ENCODE measurements at places on chromosomes 6 and 20.

DNA sequence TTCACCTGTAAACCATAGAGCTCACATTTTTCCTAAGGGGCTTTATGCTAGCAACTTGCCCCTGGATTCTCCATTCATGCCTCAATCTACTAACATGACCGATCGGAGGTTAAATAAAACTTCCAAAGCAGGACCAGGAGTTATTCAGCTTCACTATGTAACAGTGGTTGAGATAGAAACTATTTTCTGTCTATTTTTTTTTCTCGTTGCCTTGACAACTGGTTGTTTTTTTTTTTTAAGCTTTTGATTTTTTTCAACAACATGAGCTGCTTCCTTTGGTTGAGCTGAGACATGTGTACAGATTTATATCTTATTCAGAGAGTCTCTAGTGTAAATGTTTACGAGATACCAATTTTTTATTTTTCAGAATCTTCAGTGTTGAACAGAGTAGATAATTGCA, 85.7 kb downstream of the SHLD1 start:
- H3K27me3 ChIP-seq = no peaks in the 10 kb centered on the region
- H3K4me3 ChIP-seq = no peak overlapping the region
- H3K36me3 ChIP-seq = peaks cover 4% of the 10 kb centered on the region
- H3K27ac ChIP-seq = peak overlapping the region; percentile 76
- H3K4me1 ChIP-seq = peaks cover 24% of the 10 kb centered on the region

DNA sequence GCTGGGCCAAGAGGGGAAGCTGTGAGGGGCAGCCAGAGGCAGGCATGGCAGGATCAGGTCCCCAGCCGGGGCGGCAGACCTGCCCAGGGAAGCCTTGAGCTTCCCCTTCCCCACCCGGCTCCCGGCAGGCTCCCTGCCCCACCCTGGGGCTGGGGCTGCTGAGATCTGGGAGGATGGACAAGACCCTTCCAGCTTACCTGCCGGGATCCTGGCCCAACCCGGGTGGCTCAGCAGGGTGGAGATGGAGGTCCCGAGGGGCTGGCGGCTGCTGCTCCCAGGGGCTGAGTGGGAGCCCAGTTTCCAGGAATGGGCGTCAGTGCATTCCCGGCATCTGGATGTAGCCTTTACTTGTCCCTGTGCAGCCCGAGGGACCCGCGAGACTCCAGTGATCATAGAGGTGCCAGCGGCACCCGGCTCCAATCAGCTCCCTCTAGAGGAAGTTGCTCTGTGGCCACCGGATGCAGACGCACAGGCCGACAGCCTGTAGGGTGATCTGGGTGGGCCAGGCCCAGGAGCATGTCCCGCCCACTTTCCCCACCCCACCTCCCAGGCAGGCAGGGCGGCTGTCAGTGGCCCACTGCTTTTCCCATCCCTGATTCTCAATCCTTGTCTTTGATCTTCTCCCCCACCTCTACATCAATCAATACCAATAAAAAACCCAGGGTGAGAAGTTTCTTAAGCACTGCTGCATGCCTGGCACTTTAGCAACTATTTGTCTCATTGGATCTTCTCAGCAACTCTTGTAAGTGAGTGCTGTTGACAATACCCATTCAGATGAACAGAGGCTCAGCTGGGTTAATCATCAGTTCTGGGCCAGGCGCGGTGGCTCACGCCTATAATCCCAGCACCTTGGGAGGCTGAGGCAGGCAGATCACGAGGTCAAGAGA, at the start of gene BAK1:
Gene BAK1 (minus strand): TSS at position 449 of the 887 bp plus-strand sequence. CDS start 2,672 bp downstream, outside the sequence.
- H3K4me1 ChIP-seq = peaks cover 51% of the 10 kb centered on the region
- H3K27me3 ChIP-seq = no peaks in the 10 kb centered on the region
- H3K36me3 ChIP-seq = peaks cover 26% of the 10 kb centered on the region
- peak within 1 kb of the TSS; percentile 99 for H3K4me3 ChIP-seq
- peak; percentile 91 for DNase-seq
- peak within 1 kb of the TSS; percentile 88 for H3K27ac ChIP-seq

DNA sequence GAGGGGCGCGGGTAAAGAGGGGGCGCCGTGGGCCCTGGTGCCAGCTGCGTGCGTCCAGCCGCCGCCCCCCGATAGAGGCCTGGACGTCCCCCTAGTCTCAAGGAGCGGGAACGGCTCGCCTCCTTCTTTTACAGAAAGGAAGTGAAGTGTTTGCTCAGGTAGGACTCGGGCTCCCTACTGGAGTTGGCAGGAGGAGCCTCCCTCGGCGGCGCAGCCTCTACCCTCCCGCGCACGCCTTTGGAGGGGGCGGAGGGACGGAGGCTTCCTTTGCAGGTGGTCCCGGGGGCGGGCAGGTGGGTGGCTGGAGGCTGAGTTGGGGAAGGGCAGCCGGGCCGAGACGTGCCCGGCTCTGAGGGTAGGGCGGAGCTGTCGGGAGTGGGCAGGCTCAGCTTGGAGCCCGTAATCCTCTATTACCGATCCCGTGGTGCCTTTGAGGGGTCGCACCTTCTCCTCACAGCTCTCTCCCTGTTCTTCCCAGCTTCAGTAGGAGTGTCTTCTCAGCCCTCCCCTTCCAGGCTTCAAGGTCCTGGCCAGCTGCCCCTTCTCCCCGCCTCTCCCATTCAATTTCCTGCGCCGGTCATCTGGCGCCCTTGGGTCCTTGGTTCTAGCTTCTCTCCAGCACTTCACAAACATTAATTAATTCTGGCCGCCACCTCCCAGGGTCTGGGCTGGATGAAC, 728 bp downstream of the ITPR3 start:
- H3K27ac ChIP-seq = peak overlapping the region; percentile 82
- peaks cover 60% of the 10 kb centered on the region for H3K4me1 ChIP-seq
- no peak for DNase-seq
- H3K36me3 ChIP-seq = peaks cover 17% of the 10 kb centered on the region

DNA sequence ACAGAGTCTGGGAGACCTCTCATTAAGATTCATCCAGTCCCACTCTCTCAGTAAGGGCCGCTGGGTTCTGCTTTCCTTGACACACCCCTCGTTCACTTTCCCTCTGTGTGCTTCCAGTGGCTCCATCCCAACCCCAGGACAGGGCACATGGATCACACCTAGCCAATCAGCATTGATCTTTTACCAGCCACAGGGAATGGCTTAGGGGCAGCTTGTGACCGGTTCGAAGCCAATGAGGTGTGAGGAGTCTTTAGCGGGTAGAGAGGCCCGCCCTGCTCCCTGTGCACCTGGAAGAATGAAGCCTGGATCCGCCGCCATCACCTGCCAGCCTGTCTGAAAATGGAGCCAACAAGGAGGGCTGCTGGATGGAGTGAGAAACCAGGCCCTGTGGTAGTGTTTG, 35.2 kb upstream of the OVOL2 start:
- no peak for DNase-seq
- H3K27me3 ChIP-seq = peaks cover 5% of the 10 kb centered on the region
- no peak overlapping the region for H3K27ac ChIP-seq
- no peak overlapping the region for H3K4me3 ChIP-seq
- no peaks in the 10 kb centered on the region for H3K4me1 ChIP-seq
- H3K36me3 ChIP-seq = no peaks in the 10 kb centered on the region

DNA sequence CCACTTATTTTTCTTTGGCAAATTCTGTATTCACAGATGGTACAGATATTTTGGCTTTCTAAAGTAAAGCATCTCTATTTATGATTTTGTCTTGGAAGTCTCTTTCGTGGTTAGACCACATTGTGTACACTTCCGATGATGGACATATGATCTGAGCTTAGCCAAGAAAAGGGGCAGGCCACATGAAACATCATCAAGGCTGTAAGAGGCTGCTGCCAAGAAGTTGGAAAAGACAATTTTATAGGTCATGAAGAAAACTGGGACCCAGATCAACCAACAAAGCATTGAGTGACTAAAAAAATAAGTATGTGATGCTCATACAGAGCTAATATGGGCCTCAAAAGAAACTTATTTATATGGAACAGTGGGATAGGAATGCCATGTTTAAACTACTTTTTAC, 266.4 kb downstream of the HAO1 start:
- no peaks in the 10 kb centered on the region for H3K36me3 ChIP-seq
- no peak overlapping the region for H3K4me3 ChIP-seq
- no peak for DNase-seq
- no peak overlapping the region for H3K27ac ChIP-seq

GRCh38 chr6:29631209-29631810, 1.7 kb downstream of the GABBR1 start:
- H3K36me3 ChIP-seq = no peaks in the 10 kb centered on the region
- peaks cover 46% of the 10 kb centered on the region for H3K4me1 ChIP-seq
- H3K27me3 ChIP-seq = no peaks in the 10 kb centered on the region
- no peak overlapping the region for H3K4me3 ChIP-seq

DNA sequence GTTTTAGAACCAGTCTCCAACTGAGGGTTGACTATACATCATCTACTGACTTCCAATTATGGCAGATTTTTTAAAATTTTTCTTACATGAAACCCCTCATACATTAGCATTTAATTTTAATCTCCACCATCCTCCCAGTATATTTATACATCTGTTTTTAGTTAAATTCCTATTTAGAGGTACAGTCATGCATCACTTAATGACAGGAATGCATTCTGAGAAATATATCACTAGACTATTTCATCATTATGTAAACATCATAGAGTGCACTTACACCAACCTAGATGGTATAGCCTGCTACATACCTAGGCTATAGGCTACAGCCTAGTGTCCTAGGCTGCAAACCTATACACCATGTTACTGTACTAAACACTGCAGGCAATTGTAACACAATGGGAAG, 316.7 kb upstream of the MARCKS start:
- H3K4me3 ChIP-seq = no peak overlapping the region
- no peaks in the 10 kb centered on the region for H3K36me3 ChIP-seq
- H3K27ac ChIP-seq = no peak overlapping the region
- no peaks in the 10 kb centered on the region for H3K4me1 ChIP-seq

- peaks cover 12% of the 10 kb centered on the region for H3K36me3 ChIP-seq
- H3K27me3 ChIP-seq = no peaks in the 10 kb centered on the region
- H3K4me3 ChIP-seq = peak overlapping the region; percentile 91
- DNase-seq = no peak
Measured at GRCh38 chr6:13328875-13329183, 492 bp upstream of the TBC1D7 start.

DNA sequence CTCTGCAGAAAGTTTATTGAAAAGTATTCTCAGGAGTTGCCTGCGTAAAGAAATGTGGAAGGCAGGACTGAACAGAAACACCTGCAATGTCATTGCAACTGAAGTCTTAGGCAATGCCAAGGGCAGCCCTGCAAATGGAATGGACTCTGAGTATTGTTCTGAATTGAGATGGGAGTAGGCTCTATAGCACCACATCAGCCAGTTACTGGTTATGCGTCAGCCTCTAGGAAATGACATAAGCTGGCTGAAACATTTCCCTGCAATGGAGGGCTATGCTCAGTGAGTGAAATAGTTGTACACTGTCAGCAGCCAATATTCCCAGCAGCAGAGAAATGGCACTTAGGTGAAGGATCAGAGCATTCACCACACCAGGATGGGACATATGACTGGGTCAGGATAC, 13.8 kb upstream of the GJE1 start:
- H3K4me3 ChIP-seq = no peak overlapping the region
- H3K4me1 ChIP-seq = no peaks in the 10 kb centered on the region
- H3K27ac ChIP-seq = no peak overlapping the region
- DNase-seq = no peak
- H3K36me3 ChIP-seq = no peaks in the 10 kb centered on the region

DNA sequence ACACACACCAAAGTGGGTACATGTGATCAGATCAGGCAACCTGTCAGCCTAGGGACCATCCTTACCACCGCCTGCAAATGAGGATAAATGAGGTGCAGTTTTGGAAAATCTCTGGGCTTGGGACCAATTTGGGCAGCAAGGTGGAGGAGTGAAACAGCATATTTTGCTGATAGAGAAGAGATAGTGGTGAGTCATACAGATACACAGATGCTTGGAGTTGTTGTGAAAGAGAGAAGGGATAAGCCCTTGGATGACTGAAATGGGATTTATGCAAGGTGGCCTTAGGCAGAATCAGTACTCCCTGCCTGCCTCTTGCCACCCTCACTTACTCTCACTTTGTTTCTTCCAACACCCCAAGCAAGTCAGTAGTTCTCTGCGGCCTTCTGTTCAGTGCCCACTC, 34.7 kb downstream of the BMP2 start:
- no peaks in the 10 kb centered on the region for H3K4me1 ChIP-seq
- H3K27me3 ChIP-seq = no peaks in the 10 kb centered on the region
- H3K36me3 ChIP-seq = no peaks in the 10 kb centered on the region
- H3K4me3 ChIP-seq = no peak overlapping the region
- H3K27ac ChIP-seq = no peak overlapping the region

- H3K4me3 ChIP-seq = no peak overlapping the region
- peaks cover 72% of the 10 kb centered on the region for H3K36me3 ChIP-seq
- no peaks in the 10 kb centered on the region for H3K27me3 ChIP-seq
- peaks cover 7% of the 10 kb centered on the region for H3K4me1 ChIP-seq
- no peak overlapping the region for H3K27ac ChIP-seq
- no peak for DNase-seq
Measured at GRCh38 chr6:73435236-73435635, 16.9 kb downstream of the CGAS start.

DNA sequence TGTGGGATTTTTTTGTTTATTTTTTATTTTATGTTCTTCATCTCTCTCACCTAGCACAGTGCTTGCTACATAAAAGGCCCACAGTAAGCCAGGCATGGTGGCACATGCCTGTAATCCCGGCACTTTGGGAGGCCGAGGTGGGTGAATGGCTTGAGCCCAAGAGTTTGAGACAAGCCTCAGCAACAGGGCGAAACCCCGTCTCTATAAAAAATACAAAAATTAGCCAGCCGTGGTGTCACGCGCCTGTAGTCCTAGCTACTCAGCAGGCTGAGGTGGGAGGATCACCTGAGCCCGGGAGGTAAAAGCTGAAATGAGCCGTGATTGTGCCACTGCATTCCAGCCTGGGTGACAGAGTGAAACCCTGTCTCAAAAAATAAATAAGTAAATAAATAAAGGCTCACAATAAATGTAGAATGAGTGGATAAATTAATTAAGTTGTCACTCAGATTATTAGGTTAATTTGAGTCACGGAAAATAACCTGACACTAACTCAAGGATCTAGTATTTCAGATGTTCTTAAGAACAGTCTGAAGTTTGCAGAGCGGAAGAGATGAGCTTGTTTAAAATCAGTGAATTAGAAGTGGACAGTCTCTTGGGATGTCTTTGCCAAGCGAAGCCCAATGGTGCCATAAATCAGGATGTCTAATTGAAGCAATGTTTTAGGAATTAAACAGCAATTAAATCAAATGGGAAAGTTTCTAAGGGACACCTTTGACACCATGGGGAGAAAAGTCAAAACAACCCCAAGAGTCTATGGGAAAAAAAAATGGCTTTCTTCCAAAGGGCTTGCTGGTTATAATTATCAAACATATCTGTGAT, 214.4 kb downstream of the ZNF217 start:
- H3K27ac ChIP-seq = no peak overlapping the region
- no peak overlapping the region for H3K4me3 ChIP-seq
- no peaks in the 10 kb centered on the region for H3K27me3 ChIP-seq
- H3K36me3 ChIP-seq = no peaks in the 10 kb centered on the region
- no peaks in the 10 kb centered on the region for H3K4me1 ChIP-seq

GRCh38 chr6:108630050-108630714, 69.5 kb downstream of the FOXO3 start:
- no peaks in the 10 kb centered on the region for H3K36me3 ChIP-seq
- H3K27ac ChIP-seq = no peak overlapping the region
- no peak overlapping the region for H3K4me3 ChIP-seq
